Endothelial cell of umbilical vein (primary cell): ENCODE measurements at places on chromosomes 12 and 14. TPM values are rescaled to one million over a fixed set of nuclear protein-coding genes. Genes with fewer than 3 reads are reported as not detected.
A peak's percentile ranks its signal among the peaks of the same experiment; 100 is the strongest.

DHH gene
- total RNA-seq = 3.3 and 3.9 TPM in 2 replicates

DNA sequence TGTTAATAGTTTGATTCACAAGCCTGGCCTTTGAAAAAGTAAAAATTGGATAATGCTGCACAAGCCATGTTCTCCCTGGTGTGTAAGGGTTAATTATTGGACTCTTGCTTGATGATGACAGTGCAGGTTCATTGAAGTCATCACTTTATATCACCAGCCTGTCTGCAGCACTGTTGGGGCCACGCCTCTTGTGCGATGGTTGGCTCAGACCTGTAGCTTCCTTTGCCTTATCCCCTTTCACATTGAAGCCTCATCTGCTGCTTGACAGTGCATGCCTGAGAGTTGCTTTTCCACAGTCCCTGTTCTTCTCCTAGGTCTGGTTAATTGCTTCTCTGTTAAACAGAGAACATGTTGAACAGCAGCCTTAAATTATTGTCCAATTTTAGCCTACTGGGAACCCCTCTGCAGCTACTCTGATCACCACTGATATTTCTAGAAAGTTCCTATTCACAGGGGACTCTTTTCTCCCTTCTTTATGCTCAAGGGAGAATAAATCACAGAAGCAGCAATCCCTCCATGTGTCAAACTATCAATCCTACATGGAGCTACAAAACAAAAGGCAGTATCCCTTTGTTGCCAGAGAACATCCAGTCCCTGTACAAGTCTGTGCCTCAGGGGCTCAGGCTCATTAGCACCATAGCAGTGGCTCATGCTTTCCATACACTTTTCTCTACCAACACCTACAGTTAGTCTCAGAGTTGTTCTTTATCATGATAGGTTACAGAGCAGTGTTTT, 322.1 kb downstream of the RGS6 start:
- DNase-seq = no peak
- H3K4me3 ChIP-seq = no peak overlapping the region
- no peaks in the 10 kb centered on the region for H3K27me3 ChIP-seq
- no peaks in the 10 kb centered on the region for H3K4me1 ChIP-seq

GRCh38 chr14:55441286-55441685, 870 bp upstream of the TBPL2 start:
- no peak overlapping the region for H3K27ac ChIP-seq
- H3K36me3 ChIP-seq = no peaks in the 10 kb centered on the region
- no peak overlapping the region for H3K4me3 ChIP-seq
- H3K4me1 ChIP-seq = peaks cover under 1% of the 10 kb centered on the region
- DNase-seq = no peak

CLEC1B gene
- not detected in 2 replicates for total RNA-seq

DNA sequence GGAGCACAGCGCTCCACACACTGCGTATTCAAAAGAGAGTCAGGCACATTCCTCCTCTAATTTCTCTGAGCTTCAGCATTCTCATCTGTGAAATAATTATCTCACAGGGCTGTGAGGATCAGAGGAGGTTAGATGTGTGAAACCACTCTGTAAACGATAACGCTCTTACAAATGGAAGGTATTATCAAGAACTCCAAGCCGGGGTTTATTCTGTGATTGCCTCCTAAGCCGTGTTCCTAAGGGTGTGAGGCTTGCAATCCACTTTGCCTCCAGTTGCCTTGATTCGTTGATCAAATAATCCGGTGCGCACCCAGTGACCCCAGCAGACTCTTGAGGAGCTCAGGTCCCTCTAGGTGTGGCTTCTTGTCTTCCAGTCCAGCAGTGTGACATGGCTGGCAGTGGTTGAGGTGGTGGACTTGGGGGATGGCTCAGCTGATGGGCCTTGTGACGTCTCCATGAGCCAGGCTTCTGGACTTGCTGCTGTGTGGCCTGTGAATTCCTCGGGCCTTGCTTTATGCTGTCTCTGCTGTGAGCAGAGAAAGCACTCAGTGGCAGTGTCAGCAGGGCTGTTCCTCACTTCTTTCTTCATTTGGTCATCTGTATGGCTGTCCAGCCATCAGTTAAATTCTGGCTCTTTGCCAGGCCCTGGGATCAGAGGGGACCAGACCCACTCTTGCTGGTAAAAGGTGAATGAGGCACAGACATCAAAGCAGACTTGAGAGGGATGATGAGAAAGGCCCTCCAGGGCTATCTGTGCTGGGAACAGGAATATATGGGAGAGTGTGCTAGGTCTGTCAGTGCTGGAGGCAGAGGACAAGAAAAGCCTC, 71.0 kb downstream of the SLC25A47 start:
- no peak overlapping the region for H3K27ac ChIP-seq
- H3K4me3 ChIP-seq = no peak overlapping the region
- H3K36me3 ChIP-seq = no peaks in the 10 kb centered on the region
- H3K27me3 ChIP-seq = no peaks in the 10 kb centered on the region
- no peak for DNase-seq

GRCh38 chr14:100015251-100015655, 50.0 kb upstream of the EVL start:
- no peaks in the 10 kb centered on the region for H3K36me3 ChIP-seq
- H3K4me3 ChIP-seq = no peak overlapping the region
- DNase-seq = peak; percentile 52
- H3K27ac ChIP-seq = no peak overlapping the region
- no peaks in the 10 kb centered on the region for H3K4me1 ChIP-seq

GRCh38 chr14:104971447-104972240, 6.5 kb downstream of the AHNAK2 start:
- H3K27ac ChIP-seq = peak overlapping the region; percentile 89
- no peaks in the 10 kb centered on the region for H3K36me3 ChIP-seq
- no peaks in the 10 kb centered on the region for H3K27me3 ChIP-seq
- H3K4me1 ChIP-seq = peaks cover 76% of the 10 kb centered on the region
- H3K4me3 ChIP-seq = no peak overlapping the region
- no peak for DNase-seq

JAG2 gene
- total RNA-seq = 128 and 139 TPM in 2 replicates
